ENCODE measurements at places on chromosomes 2 and 18. TPM values are rescaled to one million over a fixed set of nuclear protein-coding genes. Genes with fewer than 3 reads are reported as not detected.

DNA sequence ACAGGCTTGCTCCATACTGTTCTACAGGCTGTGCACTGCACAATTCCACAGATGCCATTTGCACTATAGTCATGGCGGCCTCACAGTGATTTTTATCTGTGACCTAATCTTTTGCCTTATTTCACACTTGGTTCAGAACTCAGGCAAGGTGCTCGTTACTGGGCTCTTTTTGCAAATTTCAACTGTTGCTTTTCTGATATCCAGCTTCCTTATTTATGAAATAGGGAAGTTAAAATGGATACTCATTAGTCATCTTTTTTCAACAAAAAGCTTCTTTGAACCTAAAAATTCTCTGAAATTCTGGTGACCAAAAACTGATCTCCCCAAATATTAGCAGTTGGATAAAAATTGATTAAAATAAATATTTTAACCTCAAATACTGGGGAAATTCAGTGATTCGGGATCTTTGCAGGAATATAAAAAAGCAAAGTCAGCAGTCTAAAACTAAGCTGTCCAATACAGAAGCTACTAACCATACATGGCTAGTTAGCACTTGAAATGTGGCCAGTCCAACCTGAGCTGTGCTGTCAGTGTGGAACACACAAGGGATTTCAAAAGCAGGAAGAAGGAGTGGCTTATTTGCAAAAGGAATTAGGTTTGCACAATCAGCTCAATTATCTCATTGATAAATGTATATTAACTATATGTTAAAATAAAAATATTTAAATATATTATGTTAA lies 134.4 kb downstream of the COL4A4 start:
- DNase-seq: no peak

DNA sequence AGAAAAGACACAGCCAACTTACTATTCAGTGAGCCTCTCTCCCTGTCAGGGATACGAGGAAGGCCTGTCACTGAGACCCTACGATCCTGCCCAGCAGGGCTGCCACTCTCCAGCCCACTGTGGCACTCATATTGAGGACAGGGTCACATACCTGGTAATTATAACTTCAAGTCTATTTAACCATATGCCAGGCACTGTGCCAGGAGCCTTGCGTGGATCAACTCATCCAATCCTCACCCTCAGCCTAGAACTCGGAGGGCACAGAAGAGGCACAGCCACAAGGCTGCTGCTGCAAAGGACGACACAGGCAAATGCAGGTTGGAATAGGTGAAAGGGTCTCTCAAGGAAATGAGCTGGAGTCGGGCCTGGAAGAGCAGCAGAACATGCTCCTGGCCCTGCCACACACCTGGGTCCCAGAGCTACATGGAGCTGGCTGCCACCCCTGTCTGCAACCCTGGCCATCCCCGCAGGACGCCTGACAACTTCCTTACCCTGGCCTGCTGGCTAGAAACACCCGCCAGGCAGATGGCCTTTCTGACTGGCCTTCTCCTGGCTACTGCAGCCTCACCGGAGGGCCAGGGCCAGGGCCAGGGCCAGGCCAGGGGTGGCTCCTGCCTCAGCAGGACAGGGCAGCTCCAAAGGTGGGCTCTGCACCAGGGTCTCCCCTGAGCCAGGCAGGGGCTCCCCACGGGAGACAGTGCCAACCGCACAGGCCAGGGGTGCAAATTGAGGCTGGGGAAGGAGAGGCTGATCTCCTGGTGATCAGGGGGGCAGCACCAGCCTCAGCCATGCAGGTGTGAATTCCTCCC lies 32.1 kb upstream of the SLC66A3 start:
- no peak for DNase-seq

SERPINB2 gene
- 0.27 TPM for total RNA-seq

DNA sequence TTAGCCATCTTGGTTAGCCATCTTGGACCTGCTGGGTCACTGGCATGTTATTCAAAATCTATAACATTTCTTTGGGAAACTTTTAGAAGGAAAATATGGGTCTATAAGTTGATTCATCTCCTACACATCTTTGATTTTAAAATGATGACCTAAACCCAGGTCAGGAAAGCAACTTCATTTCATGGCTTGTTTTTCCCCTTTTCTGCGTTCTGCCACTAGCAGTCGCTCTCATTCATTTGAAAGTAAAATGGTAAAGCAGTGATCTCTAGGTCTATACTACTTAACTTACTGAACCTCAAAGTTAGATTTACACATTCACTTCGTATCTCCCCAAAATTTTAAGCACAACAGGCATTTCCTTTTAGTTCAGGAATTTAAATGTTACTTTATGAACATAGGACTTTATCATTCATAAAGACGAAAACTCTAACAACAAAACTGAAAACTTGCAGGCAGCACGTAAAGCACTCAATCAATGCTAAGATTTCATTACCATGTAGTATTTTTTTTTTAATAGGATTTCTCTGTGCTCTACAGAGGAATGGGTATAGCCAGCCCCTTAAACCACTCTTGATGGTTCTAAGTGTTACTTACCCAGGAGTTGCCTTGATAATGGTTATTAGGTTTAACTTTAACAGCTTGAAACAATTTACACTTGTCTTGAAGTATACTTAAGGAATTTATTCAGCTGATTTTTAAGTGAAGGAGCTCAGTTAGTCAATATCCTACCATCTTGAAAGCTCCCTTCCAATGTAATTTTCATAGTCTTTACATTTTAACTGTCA lies 62.5 kb downstream of the GORASP2 start:
- DNase-seq: no peak

GRCh38 chr2:133072837-133073694 lies 403.1 kb upstream of the LYPD1 start:
- no peak for DNase-seq

RNASEH1 gene
- 17.2 TPM for total RNA-seq

CLEC4F gene
- total RNA-seq: 0.09 TPM

DNA sequence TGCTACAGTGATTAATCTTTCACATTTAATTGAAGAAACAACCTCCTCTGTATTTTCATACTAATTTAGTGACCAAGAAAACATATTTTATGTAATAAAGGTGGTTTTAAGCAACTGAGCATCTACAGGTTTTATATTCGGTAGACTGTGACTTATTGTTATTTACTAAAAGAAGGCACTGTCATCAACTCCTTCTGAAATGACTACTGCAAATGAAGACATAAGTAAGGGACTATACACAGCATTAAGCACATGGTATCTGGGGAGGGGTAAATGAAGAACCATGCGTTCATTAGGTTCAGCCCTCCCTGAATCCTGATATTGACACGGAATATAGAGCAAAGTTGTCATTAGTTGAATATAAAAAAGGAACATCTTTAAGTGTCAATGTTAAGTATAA lies 4.3 kb downstream of the CDH20 start:
- no peak for DNase-seq

MYOM1 gene
- total RNA-seq: 377 TPM

XDH gene
- total RNA-seq: under 0.01 TPM

GRCh38 chr2:26414311-26414710 lies 12.6 kb downstream of the DRC1 start:
- no peak for DNase-seq

- DNase-seq: peak; percentile 46
Measured at GRCh38 chr2:233832414-233832813, 21.9 kb downstream of the HJURP start.

GRCh38 chr2:207356567-207356966 lies 173.2 kb upstream of the CREB1 start:
- peak; percentile 12 for DNase-seq

- no peak for DNase-seq
Measured at GRCh38 chr18:74453016-74453566, 4.0 kb downstream of the DIPK1C start.

DNA sequence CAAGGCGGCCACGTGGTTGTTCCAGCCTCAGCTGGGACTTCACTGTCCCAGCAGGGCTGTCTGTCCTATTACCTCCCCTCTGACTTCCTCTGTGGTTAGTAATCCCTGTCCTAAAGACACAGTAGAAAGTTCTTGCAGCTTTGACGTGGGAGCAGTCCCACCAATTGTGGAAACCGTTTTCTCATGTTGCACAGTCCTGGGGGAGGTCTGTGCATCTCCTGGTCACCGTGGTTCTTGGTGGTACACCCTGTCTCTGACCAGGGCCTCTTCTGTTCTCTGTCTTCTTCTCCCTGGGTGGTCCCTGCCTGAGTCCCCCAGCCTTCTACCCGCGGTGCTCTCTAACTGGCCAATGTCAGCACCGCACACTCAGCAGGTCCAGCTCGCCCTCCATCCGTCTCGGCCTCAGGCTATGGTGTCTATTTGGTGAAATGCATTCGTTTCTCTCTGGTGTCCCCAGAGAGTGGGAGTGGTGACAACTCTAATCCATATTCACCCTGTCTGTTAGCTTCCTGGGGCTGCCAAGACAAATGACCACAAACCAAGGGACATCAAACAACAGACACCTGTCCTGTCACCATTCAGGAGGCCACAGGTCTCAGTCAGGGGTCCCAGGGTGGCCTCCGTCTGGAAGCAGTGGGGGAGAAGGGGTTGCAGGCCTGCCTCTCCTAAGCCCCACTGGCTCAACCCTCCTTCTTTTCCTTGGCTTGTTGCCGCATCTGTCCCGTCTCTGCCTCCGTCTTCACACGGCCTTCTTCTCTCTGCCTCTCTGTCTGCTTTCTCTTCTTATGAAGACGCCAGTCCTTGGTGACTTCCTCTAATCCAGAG lies 99.8 kb downstream of the SH3BP4 start:
- no peak for DNase-seq

GRCh38 chr2:164110515-164110914 lies 374.7 kb upstream of the FIGN start:
- DNase-seq: no peak

- peak; percentile 71 for DNase-seq
Measured at GRCh38 chr2:217551252-217551899, 451.4 kb downstream of the TNS1 start.

ITM2C gene
- 101 TPM for total RNA-seq

FAM110C gene
- 0.71 TPM for total RNA-seq

ADGRF3 gene
- total RNA-seq: 0.31 TPM

PLEKHA3 gene
- total RNA-seq: 11.4 TPM

TCF23 gene
- total RNA-seq: 0.35 TPM

DNA sequence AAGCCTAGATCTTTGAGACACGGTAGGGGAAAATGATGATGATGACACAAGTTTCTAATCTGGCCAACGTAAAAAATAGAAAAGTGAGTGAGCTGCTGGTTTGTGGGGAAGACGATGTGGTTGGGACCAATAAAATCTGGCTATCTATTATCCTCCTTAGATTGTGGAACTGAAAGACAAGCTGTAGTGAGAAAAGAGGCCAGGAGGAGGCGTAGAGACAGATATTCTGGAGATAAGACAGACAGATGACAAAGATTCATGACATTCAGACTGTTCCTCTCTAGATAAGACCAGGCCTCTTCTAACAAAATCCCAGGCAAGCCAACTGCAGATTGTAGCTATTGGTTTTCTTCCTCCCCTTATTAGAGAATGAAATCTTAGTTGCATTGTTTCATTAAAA lies 376.3 kb upstream of the UBE2E3 start:
- no peak for DNase-seq

GPR45 gene
- not detected for total RNA-seq

PROM2 gene
- total RNA-seq: 0.66 TPM

NOL4 gene
- total RNA-seq: 0.09 TPM

DNA sequence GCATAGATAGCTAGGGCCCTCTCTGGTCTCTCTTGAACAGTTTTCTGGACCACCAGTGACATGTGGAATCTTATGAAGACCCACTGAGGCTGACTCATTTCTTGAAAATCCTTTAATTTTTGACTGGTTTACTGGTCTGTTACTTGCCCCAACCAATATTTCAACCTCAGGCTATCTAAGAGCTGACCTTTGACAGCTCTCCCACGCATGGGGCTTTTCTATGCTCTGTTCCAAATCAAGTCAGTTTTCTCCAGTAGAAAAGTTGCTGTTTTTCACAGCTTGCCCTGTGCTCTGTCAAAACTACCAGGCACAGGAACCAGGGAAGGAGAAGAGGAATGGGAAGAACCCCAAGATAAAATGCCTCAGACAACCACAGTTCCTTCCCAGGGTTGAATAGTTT lies 46.0 kb upstream of the MTIF2 start:
- DNase-seq: no peak

GALNT5 gene
- 9.6 TPM for total RNA-seq

ATG9A gene
- total RNA-seq: 13.7 TPM

- DNase-seq: peak; percentile 94
Measured at GRCh38 chr2:197804049-197804757, at the start of gene PLCL1. TSS of gene PLCL1 (plus strand) at chr2:197804593.

FOXD4L1 gene
- 0.13 TPM for total RNA-seq

SOS1 gene
- total RNA-seq: 24.9 TPM

- peak; percentile 97 for DNase-seq
Measured at GRCh38 chr2:133755480-133756300, 187.4 kb upstream of the NCKAP5 start.

- peak; percentile 24 for DNase-seq
Measured at GRCh38 chr2:151760139-151760650, 25.9 kb upstream of the NEB start.

SERPINB12 gene
- 0.62 TPM for total RNA-seq
